ENCODE measurements at places on chromosomes 7 and 10.

DNA sequence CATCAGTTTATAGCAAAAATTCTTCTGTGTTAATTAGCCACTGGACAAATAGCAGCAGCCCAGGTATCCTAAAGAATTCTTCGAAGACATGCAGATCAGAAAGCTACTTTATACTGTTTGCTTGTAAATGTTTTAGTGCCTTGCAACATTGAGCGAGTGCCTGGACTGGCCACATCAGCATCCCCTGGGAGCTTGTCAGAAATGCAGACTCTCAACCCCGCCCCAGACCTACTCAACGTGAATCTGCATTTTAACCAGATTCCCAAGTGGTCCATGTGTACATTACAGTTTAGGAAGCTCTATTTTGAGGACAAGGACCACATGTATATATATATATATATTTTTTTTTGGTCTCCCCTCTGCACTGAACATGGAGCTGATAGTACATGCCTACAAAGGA, 18.5 kb upstream of the PLEKHS1 start:
- DNase-seq = no peak

DNA sequence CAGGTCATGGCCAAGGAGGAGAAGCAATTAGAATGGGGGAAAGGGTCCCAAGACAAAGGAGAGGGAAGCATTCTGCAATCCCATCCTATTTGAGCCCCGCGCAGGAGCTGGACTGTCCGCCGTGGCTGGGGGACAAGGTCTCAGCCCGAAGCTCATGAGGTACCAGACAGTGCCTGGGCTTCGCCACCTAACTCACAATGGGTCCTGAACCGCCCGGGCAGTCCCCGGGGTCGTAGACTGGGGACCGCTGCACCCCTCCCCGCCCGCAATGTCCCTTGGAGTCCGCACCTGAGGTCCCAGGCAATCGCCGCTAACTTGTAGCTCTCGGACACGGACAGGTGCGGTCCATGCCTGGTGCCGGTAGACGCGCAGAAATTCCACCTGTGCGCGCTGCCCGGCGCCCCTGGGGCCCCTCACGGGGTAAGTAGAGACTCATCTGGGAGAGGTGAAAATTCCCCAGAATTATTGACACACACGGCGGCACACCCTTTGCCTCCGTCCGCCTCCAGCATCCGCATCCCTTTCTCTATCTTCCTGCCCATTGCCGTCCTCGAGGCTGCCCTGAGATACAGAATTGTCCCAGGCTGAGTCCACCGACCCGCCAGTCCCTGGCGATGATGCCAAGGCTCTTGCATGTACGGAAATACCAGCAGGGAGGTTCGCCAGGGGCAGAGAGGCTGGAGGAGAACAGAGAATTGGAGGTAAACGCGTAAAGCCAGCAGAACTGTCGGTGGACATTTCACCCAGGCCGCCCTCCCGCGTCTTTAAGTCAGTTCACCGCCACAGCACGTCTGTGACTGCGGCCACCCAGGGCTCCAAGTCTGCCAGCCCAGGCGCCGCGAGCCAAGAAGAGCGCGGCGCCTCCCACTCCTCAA, 1.8 kb downstream of the CHRM2 start:
- DNase-seq = no peak

DNA sequence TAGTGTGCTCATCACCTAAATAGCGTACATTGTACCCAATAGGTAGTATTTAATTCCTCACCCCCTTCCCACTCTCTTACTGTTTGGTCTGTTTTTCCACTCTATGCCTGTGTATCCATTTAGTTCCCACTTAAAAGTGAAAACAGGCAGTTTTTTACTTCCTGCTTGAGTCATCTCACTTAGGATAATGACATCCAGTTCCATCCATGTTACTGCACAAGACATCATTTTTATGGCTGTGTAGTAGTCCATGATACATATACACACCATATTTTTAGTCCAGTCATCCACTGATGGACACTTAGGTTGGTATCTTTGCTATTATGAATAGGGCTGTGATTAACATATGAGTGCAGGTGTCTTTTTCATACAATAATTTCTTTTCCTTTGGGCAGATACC, 10.1 kb downstream of the STK17A start:
- no peak for DNase-seq

DNA sequence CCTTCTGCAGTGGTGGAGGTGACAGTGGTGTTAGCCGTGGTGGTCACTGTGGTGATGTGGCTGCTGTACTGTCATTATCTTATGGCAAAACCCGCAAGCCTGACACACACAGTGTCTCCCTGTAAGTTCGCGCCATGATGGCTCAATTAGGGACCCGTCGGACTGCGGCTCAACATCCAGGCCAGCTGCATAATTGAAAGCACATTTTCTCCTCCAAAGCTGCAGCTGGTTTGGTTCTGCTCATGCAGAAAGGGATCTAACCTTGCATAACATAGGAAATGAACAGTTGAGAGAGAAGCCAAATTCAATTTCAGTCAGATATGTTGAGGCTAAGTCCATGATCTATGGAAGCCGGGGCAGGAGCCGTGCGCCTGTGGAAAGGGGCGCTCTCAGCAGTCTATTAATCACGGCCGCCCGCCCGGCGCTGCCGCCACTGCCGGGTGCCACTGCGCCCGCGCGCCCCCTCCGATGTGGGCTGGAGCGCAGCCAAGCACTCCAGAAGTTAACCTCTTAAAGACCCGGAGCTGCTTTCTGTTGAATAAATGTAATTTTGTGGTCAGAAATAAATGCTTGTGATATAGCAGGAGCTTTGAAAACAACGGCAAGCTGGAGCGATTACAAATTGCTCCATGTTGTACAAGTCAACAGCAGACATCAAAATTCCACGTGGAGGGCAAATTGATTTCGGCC, 227.7 kb downstream of the CUX1 start:
- peak; percentile 83 for DNase-seq

GRCh38 chr10:114541081-114541796, 116.8 kb downstream of the ABLIM1 start:
- peak; percentile 88 for DNase-seq

DNA sequence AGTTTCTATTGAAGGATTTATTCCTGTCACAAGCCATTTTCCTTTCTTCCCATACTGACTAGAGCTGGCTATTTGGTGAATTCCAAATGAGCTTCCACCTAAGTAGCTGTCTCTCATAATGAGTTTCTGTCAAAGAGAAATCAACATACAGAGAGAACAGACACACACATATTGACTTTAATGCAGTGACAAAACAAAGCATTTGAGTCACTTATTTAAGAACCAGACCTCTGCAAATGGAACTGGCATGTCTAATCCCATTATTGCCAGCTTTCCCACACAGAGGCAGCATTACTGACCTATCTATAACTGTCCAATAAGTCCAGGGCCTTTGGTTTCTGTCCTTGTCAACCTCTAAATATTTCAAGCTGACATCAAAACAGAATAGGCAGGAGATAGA, 179.3 kb upstream of the CSTF2T start:
- no peak for DNase-seq

- DNase-seq = no peak
Observed at GRCh38 chr7:93258661-93259060, 26.5 kb downstream of the VPS50 start.

DNA sequence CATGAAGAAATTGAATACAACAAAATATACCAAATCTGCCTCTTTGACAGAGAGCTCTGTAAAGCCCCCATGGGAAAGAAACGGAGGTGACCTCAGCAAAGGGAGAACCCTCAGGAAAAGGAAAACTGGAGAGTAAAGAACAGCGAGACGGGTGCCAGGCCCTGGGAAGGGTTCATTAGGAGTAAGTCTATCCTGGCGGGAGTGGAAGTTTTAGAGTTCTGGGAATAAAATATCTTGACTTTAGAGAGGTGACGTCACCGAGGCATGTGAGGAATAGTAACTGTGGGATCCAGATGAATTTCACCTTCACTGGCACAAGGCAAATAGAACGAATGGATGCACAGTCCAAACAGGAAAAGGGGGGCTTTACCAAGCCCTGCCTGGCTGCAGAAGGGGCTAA, 362.8 kb upstream of the IGFBP3 start:
- DNase-seq = no peak

GRCh38 chr10:35412003-35412723, 75.9 kb downstream of the CCNY start:
- DNase-seq = peak; percentile 59

GRCh38 chr10:74072503-74072902, 74.6 kb downstream of the VCL start:
- no peak for DNase-seq

DNA sequence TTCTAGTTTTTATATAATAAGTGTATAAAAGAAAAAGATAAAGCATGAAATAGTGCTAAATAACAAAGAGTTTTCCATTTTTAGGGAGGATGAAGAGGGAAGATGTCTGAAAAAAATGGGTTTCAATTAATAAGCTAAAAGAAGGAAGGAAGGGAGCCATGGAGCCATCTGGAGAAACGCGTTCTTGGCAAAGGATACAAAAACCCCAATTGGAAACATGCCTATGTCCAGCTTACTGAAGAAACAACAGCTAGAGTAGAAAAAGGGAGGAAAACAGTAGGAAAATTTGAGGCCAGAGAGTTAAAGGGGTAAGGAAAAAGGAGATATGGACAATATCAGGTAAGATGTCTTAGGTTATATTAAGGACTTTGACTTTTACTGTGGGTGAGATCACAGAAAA, 416.2 kb upstream of the GHITM start:
- DNase-seq = no peak

GRCh38 chr10:6737080-6737641, 157.1 kb upstream of the PRKCQ start:
- DNase-seq = no peak

- no peak for DNase-seq
Observed at GRCh38 chr10:112390125-112390703, 16.3 kb downstream of the ACSL5 start.

DNA sequence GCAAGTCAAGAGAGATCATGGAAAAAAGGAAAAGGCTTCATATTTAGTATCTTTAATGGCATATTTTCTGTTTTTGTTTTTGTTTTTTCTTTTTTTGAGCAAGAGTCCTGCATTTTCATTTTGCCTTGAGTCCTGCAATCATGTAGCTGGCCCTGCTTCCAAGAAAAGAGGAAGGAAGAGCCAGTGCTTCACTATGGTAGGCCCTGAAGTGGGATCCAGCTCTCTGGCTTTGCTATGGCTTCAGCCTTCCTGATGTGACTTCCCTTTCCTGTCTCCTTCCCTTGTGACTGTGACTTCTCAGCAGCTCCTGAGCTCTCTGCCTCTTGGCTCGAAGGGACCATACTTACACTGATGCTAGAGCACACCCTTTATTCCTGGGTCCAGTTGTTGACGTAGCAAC, 512.3 kb downstream of the INHBA start:
- DNase-seq = no peak

DNA sequence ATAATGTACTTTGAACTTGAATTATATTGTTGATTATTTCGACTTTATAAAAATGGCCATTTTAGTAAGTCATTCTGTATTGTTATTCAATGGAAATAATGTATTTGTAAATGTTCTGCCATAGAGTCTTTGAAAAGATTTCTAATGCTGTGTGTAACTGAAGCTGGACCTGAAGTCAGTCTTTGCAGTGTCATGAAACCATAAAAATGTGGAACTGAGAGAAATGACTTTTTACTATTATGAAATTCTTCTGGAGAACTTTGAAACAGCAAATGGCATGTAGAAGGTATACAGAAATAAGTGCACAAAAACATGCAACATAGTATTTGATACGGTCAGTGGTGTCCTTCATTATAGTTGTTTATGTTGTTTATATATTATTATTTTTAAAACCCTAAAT, 59.7 kb upstream of the ADRA2A start:
- no peak for DNase-seq

GRCh38 chr10:100836891-100837290, 75.9 kb upstream of the SLF2 start:
- no peak for DNase-seq

GRCh38 chr10:105611244-105611798, 970.2 kb downstream of the SORCS3 start:
- DNase-seq = no peak

DNA sequence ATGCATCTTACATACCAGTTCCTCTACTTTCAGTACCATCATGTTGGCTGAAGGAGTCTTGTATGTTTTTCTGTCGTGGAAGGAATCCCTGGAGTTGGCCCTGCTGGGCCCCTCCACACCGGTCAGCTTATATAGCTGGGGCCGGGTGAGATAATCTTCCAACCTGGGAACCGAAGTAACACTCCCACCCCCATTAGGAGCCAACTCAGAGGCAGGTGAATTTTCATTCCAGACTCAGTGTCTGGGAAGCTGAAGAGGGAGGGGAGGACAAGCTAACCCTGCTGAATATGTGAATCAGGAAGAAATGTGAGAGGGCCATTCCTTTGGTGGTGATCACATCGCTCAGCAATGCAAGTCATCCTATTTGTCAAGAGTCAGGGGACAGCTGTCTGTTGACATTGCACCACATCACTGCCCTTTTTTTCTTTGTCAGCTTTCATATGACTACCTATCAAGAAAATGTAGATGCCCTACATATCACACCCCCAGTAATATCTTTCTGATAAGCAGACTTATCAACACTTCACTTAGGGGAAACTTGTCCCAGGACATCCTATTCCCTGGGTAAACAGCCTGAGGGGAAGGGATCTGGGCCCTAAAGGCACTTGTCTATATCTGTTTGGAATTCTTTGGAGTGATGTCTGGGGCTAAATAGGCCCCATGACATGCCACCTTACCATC, at the start of gene ANKRD1:
TSS of gene ANKRD1 (minus strand) at position 102 of the 681 bp plus-strand sequence. CDS start at position 42, 60 bp downstream.
- DNase-seq = peak; percentile 59

DNA sequence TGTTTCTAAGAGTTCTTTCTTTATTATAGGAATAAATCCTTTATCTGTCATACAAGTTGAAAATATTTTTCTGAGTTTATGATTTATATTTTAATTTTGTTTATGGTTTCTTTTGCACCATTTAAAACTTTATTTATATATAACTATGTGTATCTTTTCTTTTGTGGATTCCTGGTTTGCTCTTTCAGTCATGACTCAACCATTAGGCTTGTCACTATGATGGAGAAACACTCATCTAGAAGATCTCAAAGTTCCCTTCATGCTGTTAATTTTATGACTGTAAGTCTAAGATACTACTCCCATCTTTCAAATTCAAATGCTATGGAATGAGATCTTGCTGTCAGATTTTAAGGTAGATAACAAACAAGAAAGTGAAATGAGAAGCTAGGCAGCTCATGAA, 199.5 kb downstream of the INHBA start:
- DNase-seq = no peak

GRCh38 chr10:47136866-47137265, 163.1 kb upstream of the GDF10 start:
- DNase-seq = peak; percentile 70

DNA sequence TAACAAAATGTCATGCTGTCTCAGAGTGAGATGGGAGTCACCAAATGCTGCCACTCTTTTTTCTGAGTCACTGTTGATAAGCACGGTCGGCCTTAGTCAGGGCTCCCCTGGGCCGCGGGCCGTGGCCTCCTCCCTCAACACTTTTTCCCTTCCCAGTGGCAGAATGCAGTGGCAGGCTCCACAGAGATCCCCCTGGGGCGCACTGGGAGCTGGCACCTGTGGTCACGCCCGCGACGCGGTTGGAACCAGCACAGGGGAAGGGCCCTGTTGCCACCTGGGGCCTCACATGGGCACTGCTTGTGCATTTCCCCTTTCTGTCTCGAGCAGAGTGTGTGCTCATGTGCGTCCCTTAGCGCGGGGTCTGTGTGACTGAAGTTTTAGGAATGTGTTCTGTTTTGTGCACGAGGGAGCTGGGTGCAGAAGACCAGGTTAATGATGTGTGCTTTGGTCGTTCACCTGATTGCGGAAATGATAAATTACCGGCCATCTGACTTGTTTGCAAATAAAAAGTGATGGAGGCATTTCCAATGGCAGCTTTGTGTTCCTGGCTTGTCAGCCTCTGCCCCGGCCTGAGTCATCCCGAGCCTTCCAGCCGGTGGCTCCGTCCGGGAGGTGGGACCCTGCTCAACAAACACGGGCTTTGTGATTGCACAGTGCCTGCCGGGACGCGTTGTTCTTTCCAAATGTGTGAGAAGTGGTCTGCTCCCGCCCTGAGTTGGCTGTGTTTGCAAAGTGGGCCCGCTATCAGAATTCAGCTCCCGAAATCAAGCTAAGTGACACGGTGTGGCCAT, 100.7 kb downstream of the NKX6-2 start:
- DNase-seq = no peak

Measured in right hindlimb (tissue), 1 donor.